Stimulated activated CD8-positive, alpha-beta memory T cell treated with anti-CD3 and anti-CD28 coated beads, Interleukin-7, amount 100 ng/mL, for 48 hours (primary cell): ENCODE measurements at places on chromosomes 3 and 15.

DNA sequence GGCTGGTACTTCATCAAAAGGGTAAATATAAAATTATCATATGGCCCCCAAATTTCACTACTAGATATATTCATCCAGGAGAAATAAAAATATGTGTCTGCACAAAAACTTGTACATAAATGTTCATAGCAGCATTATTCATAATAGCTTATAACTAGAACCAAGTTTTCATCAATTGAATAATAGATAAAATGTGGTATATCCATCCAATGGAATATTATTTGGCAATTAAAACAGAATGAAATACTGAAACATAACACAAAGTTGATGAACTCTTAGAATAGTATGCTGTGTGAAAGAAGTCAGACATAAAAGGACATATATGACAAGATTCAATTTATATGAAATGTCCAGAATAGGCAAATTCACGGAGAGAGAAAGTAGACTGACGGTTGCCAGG is 389.3 kb upstream of the ADAMTS9 start:
- DNase-seq, result no peak

DNA sequence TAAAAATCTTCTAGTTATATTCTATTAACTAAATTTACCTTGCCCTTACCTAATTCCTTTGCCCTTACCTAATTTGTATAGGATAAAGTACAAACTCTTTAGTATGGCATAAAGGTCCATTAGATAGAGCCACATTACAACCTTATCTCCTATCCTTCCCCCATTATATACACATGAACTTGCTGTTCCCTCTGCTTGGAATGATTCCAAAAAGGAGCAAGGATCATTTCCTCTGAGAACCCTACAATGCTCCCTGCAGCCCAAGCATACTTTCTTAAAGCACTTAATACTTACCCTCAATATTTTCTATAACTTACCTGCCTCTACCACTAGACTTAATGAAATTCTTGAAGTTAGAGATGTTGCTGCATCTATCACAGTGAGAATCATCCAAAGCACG is 118.9 kb upstream of the CCDC54 start:
- no peak for DNase-seq

GRCh38 chr3:128624526-128625138 is 26.0 kb downstream of the RPN1 start:
- no peak for DNase-seq

DNA sequence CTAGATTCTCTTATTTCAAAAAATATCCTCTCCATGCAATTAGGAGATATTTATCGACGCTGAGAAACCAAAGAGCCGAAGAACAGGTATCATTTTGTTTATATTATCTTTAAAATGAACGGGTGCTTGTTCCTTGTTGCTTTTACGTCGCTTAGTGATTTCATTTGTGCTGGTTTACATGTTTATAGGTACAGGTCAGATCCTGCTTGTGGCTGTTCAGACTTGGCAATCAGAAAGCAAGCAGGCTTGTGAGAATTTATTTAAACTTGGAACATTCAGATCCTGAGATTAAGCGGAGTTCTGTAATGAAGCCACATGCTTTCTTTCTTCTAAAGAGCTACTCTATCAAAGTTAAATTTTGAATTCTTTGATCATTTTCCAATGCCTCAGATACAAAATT is 43.0 kb upstream of the ATP2C1 start:
- no peak for DNase-seq

GRCh38 chr3:176978441-176978840 is 218.8 kb downstream of the TBL1XR1 start:
- no peak for DNase-seq

GRCh38 chr3:129481766-129482332 is 41.8 kb downstream of the IFT122 start:
- no peak for DNase-seq

DNA sequence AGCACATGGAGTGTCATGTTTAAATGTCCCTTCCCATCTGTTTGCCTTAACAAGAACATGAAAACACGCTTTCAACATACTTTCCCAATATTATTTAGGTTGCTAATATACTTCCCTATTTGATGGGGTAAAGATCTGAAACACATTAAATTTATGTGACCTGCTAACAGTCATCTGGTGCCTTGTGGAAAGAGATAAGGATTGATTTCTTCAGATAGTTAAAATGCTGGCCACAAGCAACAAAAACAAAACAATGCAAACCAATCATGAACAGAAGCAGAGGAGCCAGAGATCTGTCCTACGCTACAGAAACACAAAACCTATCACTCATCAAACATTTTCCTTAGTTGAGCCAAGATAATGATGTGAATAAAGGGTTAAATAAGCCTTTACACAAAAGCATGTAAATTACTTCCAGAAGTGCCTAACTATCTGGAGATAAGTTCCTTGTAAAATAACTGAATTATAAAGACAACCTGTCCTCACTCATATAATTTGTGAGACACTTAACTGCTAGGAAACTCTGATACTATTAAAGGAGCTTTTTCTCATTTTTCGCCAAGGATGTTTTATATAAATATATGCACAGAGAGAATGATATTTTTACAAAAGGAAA is 109.9 kb downstream of the NSUN3 start:
- no peak for DNase-seq

GRCh38 chr3:113660458-113660857 is 36.0 kb downstream of the USF3 start:
- no peak for DNase-seq

- DNase-seq, result no peak
Measured at GRCh38 chr3:171883893-171884279, 40.7 kb downstream of the TMEM212 start.

- DNase-seq, result no peak
Measured at GRCh38 chr15:67175643-67176071, 78.8 kb downstream of the AAGAB start.

- no peak for DNase-seq
Measured at GRCh38 chr3:32791833-32792232, 26.0 kb upstream of the TRIM71 start.

GRCh38 chr3:195813916-195814640 is 2.3 kb upstream of the MUC4 start:
- DNase-seq, result no peak

DNA sequence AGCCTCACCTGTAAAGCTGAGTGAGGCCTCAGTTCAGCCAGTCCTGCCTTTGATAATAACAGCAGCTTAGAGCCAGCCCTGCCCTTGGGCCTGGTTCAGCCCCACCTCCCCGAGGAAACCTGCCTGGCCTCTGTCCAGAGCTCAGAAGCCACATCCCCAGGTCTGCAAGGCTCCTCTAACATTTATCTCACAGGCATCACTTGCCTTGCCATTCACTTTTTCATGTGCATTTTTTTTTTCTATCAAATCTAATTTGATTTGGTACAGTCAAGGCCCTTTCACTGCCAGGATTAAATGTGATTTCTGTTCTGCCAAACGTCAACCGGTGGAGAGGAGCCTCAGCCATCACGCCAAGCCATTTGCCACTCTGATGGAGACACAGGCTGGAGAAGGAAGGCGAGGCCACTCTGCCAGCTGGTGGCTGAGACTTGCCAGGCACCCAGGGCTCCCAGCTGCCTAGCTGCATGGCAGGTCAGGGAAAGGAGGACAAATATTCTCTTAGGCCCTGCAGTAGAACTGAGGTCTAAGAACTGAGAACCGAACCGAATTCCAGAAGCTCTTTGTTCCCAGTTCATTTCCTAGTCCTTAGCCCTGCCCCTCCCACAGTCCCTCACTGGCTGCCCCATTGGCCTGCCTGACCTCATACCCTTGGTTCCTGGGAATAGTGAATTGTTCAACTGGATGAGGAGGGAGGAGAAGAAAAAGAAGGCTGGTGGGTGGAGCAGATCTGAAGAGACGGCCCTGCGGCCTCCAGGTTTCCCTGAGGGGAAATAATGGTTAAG is 76.4 kb downstream of the SPSB4 start:
- no peak for DNase-seq

GRCh38 chr15:97023488-97023844 is 693.0 kb downstream of the NR2F2 start:
- DNase-seq, result no peak

GRCh38 chr15:91128016-91128415 is 28.0 kb downstream of the SV2B start:
- DNase-seq, result no peak

GRCh38 chr15:52005748-52006701 is 13.0 kb upstream of the MAPK6 start:
- DNase-seq, result no peak

DNA sequence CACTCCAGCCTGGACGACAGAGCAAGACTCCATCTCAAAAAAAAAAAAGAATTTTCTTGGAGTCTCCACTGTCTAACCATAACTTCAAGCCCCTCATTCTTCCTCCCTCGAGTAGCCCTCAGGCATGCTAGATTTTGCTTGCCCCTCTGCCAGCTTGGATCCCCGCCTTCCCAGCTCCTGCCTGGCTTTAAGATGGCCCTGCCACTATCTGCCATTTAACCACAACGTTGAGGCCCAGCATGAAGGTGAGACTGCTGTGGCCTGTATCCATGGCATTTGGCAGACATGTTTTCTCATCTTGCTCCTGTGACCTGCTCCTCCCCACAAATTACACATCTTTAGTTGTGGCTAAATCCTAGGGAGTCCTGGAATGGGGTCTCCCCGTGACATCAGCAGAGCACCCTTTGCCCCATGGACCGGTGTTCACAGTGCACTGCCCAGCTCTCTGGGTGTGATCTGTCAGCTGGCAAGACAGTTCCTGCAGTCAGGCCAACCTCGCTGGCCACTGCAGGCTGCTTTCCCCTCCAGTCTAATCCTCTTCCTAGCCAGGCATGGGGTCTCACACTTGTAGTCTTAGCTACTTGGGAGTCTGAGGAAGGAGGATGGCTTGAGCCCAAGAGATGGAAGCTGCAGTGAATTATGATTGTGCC is 10.4 kb downstream of the VPS18 start:
- DNase-seq, result no peak

GRCh38 chr15:92877416-92877815 is 22.7 kb upstream of the CHD2 start:
- DNase-seq, result no peak

DNA sequence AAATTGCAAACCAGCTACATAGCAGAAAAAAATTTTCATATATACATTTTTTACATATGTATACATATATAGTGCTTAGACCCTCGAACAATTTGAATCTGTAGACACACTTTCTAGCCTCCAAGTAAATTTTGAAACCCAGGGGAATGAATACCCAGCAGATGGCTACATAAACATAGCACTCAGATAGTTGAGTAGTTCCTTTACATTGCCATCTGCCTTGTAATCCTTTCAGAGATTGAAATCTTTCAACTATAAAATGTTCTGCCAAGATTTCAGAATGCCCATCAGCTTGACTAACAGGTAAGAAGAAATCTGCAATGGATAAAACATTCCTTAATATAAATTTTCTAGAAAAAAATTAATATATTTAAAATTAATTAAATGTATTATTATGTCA is 1333.5 kb upstream of the CADM2 start:
- DNase-seq, result no peak

DNA sequence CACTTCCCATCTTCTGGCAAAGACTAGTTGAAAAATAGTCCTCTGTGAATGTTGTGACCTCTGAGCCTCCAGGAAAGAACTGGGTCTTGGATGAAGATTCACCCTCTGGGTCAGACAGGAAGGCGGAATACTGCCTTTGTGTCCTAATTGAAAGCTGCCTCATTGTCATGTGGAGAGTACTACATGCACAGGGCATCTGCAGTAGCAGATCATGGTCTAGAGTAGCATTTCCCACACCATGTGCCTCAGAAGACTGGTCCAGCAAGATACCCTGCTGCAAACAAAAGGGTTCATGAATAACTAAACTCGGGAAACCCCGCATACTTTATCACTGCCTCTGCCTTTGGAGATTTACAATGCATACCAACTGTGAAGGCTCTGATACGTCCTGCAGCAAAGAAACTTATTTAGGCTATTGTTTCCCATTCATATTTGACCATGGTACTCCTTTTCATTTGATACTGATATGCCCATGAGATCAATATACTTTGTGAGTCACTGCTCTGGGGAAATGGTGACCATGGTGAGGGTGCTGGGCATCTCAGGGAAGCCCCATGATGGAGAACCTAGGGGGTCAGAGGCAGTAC is 22.7 kb downstream of the IRAK2 start:
- no peak for DNase-seq

- DNase-seq, result no peak
Measured at GRCh38 chr3:43260412-43260811, 25.9 kb upstream of the SNRK start.

GRCh38 chr3:158918008-158918407 is 116.2 kb downstream of the MFSD1 start:
- DNase-seq, result no peak

GRCh38 chr3:128532012-128532983 is 39.3 kb upstream of the GATA2 start:
- no peak for DNase-seq

DNA sequence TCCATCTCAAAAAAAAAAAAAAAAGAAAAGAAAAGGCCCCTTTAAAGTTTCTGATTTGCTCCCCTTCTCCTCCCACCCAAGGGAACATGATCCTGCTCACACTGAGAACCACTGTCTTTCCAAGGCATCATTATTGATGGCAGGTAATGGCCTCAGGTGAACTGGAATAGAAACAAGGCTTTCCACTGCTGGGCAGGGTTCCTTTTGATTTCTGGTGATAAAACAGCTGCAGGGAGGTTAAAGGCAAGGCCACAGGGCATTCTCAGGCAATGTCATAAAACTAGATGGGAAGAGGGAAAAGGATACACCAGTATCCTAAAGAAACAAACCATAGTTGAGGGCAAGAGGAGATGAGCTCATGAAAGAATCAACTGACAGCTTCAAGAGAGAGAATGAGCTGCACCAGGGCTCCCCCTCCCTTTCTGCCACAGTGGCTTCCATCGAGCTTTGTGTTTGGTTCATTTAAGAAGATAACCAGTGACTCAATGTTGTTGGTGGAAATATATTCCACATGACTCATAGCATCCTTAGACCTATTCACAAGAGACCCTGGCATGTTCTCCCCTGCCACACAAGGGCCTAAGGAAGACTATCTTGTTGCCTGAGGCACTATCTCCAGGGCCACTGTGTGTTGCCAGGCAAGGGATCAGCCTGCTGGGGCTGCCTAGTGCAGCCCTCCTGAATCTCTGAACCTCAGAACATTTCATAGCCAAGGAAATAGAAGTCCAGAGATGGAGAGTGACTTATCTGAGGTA is 86.4 kb downstream of the WDR76 start:
- DNase-seq, result no peak

DNA sequence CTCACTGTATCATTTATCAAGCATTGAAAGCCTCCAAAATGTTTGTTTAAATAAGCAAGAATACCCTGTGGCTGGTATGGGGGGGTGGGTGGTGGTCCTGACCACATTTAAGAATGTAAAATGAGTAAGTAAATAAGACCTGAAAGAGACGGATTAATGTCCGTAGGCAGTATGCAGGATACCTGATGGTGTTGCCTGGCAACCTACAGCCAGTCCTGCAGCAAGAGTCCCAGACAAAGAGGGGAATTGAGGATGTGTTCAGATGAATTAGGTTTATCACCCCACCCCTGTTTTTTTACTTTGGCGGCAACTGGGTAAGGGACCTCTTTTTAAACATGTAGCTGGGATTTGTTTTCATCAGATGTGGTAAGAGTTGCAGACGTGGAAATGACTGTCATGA is 99.8 kb upstream of the BFSP2 start:
- no peak for DNase-seq

DNA sequence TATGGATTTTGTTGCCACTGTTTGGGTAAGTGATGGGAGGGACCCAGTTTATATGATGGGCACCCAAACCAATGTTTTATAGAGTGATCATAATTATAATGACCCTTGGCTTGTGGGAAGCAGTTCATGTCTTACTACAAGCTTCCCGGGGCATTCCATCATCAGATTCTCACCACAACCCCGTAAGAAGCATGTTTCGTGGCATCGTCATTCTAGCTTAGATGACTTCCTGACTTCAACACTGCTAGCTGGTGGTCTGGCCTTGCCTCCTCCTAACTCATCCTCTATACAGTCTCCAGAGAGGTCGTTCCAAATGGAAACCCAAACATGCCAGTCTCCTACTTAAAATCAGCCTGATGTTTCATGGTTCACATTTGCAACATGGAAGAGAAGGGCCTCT is 226.9 kb downstream of the ADAMTS9 start:
- no peak for DNase-seq
